ENCODE measurements at places on chromosomes 4 and X. TPM values are rescaled to one million over a fixed set of nuclear protein-coding genes. Genes with fewer than 3 reads are reported as not detected.
A peak's percentile ranks its signal among the peaks of the same experiment; 100 is the strongest.

GRCh38 chr4:32158961-32159360 is 1438.8 kb downstream of the PCDH7 start:
- no peak for DNase-seq

DNA sequence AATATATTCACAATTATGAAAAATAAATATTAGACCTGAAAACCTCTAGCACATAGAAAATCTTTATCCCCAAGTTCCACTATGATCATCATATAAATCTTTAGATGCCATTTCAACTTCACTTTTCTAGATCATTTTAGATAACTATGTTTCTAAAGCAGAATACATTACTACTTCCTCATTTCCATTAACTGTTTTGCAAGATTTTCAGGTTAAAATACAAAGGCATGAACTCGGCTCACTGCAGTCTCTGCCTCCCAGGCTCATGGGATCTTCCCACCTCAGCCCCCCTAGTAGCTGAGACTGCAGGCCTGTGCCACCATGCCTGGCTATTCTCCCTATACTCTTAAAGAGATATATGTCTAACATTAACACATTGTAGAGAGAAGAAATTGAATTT is 1365.9 kb upstream of the AGA start:
- no peak for DNase-seq

DNA sequence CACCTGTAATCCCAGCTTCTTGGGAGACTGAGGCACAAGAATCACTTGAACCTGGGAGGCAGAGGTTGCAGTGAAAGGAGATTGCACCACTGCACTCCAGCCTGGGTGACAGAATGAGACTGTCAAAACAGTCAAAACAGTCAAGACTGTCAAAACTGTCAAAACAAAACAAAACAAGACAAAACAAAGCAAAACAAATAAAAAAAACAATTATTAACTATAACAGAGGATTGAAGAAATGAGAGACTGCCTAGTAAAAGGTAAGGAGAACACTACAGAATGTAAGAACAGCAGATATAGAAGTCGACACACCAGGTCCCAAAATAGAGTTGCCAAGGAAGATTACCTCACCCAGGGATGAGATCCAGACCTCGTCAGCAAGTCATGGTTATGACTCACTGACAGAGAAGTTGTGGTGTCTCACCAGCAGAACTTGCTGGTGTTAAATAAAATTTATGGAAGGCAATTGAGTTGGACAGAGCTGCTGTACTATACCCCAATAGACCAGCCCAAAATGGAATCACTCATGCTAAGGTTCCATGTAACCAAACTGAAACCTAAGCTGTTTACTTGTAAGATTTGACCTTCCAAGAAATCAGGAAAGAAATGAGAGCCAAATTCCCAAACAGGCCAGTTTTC is 32.1 kb upstream of the GK start:
- peak; percentile 93 for DNase-seq

GRCh38 chr4:151649479-151649878 is 111.3 kb downstream of the GATB start:
- no peak for DNase-seq

DNA sequence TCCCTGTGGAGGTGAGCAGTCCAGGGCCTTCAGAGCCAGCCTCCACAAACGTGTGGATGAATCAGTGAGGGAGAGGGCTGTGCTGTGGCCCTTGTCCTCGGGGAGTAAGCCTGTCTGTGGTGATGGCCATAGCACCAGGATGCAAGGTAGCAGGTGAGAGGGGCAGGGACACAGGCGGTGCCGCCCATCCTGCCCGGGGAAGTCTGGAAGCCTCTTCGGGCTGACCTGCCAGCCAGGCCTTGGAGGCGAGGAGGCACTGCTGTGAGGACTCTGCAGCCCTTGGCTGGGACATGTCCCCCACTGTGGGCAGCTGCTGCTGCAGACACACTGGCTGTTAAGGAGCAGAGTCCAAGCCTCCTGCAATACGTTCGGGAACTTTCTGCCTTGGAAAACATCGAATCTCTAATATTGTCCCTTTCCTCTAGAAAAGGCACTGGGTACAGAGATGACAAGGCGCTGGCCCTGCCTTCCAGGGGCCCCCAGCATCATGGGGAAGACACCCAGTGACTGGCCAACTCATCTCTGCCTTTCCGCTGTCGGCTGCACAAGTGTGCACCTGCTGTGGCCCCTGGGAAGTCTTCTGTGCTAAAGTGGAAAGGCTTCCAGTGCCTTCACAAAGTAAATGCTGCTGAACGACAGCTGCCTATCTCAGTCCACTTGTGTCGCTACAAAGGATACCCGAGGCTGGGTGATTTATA is 101.4 kb downstream of the ADRA2C start:
- DNase-seq, result no peak

DNA sequence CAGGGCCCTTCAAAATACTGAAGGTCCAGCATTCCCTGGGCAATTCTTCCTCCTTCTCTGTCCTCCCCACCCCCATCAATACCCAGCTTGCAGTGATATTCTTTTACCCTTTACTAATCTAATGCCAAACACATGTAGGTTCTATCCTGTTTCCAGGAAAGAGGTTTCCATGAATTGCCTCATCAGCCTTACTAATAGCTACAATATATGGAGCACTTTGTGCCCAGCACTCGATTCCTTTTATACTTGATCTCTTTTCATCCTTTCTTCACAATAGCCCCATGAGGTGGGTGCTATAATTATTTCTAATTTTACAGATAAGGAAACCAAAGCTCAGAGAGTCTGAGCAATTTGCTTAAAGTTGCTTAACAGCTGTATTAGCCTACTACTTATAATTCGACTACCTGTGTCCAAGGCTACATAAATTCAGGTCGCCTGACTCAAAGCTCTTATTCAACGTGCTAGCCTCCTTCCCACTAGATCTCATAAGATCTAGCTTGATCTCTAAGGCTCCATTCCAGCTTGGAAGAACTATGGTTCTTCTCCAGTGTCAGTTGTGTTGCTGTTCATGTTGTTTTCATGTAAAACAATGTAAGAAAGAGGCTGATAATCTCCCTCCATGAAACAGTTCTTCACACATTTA is 229.6 kb upstream of the PGRMC2 start:
- DNase-seq, result peak; percentile 61

DNA sequence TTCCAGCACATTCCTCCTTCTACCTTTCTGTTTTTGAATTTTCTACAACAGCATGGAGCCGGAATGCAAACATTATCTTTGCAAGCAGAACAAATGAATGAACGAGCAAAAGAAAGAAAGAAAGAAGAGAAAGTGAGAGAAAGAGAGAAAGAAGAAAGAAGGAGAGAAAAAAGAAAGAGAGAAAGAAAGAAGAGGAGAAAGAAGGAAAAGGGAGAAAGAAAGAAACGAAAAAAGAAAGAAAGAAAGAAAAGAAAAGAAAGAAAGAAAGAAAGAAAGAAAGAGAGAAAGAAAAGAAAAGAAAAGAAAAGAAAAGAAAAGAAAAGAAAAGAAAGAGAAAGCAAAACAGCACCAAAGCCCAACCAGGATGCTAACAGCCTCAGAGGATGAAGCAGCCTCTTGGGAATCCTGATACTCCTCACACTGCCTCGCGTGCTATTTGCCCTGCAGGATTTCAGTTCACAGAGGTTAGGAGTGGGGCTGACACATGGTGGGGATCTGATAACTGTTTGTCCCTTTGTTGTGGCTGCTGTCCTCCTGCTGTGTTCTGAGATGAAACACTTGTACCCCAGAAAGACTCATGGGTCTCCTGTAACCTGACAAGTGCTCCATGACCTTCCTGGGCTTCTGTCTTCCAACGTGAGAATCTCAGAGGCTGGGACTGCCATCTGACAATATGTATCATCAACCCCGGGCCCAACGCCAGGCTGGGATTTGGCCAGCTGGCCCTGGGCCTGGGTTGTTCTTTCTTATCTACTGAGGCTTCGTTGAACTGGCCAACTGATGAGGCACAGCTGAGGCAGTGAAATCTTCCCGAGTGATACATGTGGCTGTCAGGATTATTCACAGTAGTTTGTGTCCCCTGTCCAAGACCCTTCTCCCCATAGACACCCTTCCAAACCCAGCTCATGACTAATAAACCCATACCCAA is 61.0 kb downstream of the SEPSECS start:
- peak; percentile 63 for DNase-seq

DNA sequence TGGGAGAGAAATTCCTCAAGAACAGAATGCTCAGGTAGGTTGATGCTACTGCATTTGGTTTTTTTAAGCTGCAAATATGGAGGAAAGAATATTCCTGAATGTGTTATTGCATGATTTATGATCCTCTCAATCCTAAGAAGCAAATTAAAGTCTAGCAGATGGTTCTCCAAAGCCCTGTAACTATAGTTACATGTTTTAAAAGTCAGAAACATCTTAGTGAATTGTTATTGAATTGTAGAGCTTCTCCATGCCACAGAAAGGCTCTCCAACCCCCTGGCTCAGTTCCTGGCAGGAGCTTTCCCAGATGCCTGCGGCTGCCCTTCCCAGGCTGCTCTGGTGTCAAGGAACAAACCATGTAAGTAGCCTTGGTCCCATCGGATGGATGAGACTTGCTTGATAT is 227.8 kb upstream of the GATB start:
- no peak for DNase-seq

DNA sequence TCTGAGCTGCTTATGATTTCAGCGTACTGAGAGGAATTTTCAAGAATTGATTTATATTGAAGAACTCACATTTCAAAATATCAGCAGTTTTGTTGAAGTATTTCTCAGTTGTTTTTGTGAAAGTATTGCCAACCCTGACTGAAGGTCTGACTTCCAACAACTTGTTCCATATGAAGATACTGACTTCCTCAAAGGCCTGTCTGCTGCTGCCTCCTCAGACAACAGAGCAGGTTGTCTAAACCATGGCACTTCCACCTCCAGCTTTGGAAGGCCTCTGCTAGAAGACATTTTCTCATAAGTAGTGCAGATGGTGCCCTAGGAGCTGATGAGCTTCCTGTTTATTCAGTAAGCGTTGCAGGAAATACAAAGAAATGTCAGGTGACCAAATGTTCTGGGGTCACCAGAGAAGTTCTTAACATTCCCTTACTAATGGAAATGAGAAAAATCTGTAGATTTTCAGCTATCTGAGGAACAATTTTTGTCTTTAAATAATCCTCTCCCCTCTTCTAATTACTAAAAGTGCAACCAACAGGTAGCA is 28.8 kb downstream of the FGF2 start:
- no peak for DNase-seq

- no peak for DNase-seq
Measured at GRCh38 chrX:65772842-65773241, 105.4 kb downstream of the MSN start.

The ZIC3 gene
- not detected for total RNA-seq

The KIAA1210 gene
- not detected for total RNA-seq

Data from IMR-90 (cell line).